ENCODE measurements at places on chromosomes 5 and 9.

GRCh38 chr5:113119246-113119924 is 142.8 kb downstream of the DCP2 start:
- DNase-seq, result no peak

- no peak for DNase-seq
These were observed 539.9 kb downstream of the ZNF608 start for GRCh38 chr5:124206540-124206939.

GRCh38 chr5:36640949-36641348 is 34.5 kb downstream of the SLC1A3 start:
- DNase-seq, result no peak

DNA sequence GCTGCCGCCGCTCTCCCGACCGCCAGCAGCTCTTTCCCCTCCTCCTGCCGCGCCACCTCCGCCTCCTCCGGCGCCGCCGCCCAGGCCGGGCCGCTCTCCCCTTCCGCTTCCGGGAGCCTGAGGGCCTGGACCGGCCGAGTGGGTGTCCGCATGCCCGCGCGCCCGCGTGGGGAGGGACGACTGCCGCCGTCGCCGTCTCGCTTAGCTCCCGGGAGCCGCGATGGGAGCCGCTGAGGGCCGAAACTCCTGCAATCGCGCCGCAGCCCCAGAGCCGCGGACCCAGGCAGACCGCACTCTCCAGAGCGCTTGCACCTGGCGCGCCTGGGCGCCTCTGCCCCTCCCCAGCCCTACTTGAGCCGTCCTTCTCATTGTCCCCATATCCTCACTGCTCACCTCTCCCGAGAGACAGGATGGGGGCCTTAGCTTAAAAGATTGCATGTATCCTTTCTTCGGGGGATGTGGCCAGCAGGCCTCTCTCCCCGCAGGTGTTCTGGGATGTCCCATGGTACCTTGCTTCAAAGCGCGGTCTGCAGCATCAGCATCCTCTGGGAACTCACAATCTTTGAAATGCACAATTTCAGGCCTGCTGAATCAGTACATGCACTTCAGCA is at the start of gene ZDHHC21:
Gene ZDHHC21 (minus strand): TSS at position 182 of the 611 bp plus-strand sequence. CDS start 19,092 bp downstream, outside the sequence.
- peak; percentile 70 for DNase-seq

DNA sequence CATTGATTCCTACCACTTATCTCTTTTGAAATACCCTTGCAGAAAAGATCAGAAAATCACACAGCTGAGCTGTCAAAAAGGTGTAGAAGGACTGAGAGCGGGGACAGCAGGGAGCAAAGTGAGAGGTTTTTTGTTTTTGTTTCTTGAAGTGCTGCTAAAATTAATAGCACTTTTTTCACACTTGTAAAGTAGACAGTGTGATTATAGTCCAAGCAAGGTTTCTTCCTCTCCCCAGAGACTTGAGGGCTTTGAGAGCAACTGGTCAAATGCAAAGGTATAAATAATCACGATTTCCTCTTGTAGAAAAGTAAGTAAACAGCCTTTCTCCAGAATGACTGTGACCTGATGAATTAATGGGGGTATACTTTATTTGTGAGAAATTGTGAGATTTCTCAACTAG is 326.9 kb downstream of the ZNF608 start:
- no peak for DNase-seq

GRCh38 chr5:171416160-171417049 is 3.0 kb upstream of the FGF18 start:
- DNase-seq, result no peak

- DNase-seq, result no peak
These were observed 85.6 kb upstream of the LMX1B start for GRCh38 chr9:126528111-126528510.

DNA sequence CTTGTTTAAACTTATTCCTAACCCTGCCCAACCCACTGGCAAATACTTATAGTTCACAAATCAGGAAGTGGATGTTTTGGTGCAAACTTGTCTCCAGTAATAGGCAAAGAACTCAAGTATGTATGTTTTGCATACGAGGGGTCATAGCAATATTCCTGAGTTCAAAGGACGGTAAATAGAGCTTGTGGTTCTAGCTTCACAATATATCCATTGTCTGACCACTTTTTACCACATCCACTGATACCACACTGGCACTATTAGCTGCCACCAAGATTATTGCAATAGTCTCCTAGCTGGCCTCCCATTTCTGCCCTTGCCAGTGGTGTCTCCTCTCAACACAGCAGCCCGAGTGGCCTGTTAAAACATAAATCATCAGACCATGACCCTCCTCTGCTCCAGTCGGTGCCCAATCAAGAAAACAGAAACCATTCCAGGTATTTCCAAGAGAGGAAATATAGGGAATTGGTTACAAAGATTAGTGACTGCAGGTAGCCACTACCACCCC is 17.0 kb downstream of the GRXCR2 start:
- no peak for DNase-seq

DNA sequence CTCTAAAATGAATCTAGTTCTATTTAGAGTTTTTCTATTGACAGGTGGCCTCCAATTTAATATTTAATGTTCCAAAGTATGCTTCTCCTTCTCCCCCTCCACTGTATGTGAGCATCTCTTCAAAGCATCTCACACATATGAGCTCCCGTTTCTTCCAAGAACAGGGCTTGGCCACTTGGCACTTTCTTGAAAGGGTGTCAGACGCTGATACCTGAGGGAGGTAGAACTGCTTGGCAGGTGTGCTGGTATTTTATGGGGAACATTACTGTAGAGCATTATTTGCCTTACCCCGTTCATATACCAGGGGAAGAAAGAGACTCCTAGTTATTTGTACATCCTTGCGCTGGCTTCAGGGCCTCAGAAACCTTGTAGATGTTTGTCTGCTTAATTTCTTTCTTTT is 1.9 kb downstream of the RCL1 start:
- DNase-seq, result no peak

- no peak for DNase-seq
These were observed 172.8 kb downstream of the NR3C1 start for GRCh38 chr5:143230676-143230996.

GRCh38 chr9:81430727-81431126 is 258.6 kb downstream of the TLE1 start:
- no peak for DNase-seq

DNA sequence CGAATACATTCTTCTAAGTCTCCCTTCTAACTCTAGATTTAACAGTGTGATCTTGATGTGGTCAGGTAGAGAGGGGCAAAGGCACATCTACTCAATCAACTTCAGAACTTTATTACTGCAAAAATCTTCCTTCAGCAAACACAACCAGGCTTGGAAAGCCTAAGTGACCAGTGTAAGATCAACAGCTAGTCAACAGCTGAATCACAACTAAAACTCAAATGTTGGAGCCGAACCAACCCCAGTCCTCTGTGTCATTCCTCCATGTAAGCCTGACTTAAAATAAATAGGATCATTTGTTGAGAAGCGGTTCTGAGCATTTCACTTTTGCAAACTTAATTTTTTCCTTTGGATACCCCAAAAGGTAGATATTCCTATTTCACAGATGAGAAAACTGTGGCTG is 352.7 kb downstream of the EBF1 start:
- DNase-seq, result no peak

Data from stimulated activated naive B cell treated with anti-CD40 and anti-IgM and Interleukin-4, amounts not matched to agents 10 μg/mL and 1 μg/mL and 100 μg/mL, for 72 hours (primary cell).